ENCODE measurements at places on chromosomes 2 and 18.

DNA sequence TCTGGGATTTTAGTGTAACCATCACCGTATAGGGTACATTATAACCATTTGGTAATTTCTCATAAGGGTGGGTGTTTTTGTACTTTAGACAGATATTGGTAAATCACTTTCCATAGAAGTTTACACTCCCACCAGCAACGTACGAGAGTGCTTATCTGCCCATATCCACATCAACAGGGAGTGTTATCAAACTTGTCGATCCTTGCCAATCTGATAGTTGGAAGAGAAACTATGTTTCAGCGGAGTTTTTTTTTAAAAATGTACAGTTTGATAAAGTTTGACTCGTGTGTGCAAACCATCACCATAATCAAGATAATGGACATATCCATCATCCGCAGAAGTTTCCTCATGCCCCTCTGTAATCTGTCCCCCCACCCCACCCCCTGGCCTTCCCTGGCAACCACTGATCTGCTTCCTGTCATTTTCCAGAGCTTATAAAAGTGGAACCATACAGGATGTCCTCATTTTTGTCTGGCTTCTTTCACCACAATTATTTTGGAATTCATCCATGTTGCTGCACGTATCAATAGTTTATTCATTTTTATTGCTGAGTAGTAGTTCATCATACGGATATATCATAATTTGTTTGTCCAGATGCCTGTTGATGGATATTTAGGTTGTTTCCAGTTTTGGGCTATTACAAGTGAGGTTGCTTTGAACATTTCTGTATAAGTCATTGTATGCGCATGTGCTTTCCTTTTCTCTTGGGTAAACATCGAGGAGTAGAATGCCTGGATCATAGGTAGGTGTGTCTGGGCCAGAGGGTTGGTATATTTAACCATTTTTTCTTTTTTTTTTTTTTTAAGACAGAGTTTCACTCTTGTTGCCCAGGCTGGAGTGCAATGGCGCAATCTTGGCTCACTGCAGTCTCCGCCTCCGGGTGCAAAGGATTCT lies 18.6 kb downstream of the GLI2 start:
- no peak for DNase-seq

DNA sequence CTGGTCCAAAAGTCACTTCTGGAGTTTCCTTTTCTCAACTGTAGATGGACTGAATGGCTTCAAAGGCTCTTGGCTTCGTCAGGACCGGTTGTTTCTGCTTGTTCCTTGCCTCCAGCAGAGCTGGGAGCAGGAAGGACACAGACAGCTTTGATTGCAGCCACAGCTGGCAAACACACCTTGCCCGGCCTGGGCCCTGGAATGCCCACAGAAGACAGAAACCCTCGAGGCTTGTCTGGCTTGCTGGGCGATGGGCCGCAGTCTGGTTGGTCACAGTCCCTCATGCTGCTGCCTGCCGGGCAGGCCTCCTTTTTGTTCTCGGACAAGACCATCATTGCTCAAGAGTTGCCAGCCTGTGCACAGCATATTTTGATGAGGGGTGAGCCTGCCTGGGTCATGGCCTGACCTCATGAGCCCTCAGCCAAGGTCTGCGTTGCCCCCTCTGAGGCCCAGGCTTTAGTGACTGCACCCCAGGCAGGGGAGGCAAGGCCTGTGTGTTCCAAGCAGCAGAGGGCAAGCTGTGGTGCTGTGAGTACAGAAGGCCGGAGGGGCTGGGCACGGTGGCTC lies 37.8 kb downstream of the ATP6V1C2 start:
- DNase-seq, result no peak

GRCh38 chr2:17199741-17200140 lies 318.5 kb downstream of the RAD51AP2 start:
- DNase-seq, result no peak

- no peak for DNase-seq
These were observed 100.4 kb downstream of the SNTG2 start for GRCh38 chr2:1051075-1051474.

- DNase-seq, result no peak
These were observed 139.6 kb downstream of the INSIG2 start for GRCh38 chr2:118227698-118228508.

- no peak for DNase-seq
These were observed 160.5 kb downstream of the STK39 start for GRCh38 chr2:168086851-168087250.

- no peak for DNase-seq
These were observed 225.3 kb downstream of the MC4R start for GRCh38 chr18:60147323-60147722.

- no peak for DNase-seq
These were observed 438.3 kb upstream of the LRATD1 start for GRCh38 chr2:14194233-14194632.

DNA sequence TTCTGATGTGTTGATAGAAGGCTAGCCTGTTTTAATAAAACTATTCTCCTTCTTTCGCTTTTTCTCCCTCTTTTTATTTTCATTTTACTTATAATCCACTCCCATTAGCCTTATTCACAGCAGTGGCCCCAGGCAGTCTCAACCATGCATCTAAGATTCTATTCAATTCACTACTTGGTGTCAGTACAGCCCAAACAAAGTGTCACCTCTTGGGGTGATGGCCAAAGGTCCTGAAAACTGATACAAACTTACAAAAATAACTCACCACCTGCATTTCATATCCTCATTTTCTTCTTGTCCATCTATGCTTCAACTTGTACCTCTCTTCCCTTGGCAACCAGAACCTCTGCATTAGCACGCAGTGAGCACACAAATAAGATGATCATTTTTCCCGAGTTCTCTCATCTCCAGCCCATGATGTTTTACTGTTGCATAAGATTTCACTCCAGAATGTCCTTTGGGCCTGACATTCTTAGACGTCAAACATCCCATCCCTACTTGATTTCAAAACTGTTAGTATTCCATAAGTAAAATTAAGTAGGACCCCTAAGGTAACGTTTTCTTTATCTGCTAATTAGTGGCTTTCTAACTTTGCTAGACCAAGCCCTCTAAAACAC lies 559.3 kb upstream of the TNP1 start:
- DNase-seq, result no peak
